NCI-H2029 treated with DMSO at 0.1 percent for 48 hours (cell line): ENCODE measurements at places on chromosomes 6 and 20.

DNA sequence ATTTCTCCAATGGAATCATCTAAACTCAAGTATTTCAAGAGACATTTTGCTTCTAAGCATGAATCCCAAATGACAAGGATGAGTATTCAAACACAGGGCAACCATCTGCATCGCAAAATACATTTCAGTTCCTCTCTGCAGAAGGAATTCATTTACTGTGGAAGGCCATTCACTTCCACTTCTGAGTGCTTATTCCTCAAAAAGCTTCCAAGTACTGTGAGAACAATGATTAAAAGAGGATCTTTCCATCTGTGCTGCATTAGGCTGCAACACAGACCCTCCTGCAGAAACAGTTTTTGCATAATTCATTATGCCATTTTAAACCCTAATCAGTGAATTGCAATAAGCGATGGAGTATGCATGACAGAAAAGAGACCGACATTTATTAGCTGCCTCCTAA lies 52.5 kb downstream of the ARHGAP18 start:
- DNase-seq = no peak

DNA sequence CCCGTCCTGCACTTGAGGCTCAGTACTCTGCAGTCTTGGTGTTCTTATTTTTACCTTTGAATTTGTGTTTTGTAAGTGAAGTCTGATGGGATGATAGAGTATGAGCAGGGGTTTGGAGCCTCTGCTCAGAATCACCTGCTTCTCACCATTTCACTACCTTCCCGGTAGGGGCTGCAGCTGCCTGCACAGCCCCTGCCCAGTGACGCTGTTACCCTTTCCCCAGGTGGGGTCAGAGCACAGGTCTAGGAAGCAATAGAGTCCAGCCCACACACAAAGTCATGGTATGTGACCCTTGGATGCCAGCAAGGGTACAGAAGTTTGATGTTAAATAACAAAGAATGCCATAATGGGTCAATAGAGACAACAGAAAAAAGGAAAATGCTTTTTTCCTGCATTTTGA lies 101.8 kb upstream of the TCF21 start:
- DNase-seq = no peak

DNA sequence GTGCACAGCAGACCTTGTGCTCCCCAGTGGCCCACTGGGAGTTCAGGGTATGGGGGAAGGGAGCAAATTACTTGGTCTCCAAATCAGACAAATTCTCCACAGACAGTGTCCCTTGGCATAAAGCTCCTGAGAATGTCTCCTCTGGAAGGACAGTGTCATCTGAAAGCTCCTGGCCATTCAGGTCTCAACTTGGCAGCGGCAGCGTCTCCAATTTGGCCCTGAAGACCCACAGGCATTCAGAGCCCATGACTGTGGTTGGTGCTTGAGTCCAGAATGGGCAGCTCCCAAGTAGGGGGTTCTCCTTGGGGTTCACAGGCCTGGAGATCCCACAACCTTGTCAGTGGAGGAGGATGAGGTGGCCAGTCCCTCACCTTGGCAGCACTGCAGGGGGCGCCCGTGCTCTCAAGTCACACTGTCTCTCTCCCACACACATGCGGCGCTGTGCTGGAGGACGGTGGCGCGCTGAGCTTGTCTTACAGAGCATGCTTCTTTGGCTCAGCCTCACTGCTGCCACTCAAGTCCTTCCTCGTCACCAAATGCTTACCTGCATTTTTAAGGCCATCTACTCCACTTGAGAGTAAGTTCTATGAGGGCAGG lies 20.7 kb downstream of the DYNLRB1 start:
- DNase-seq = no peak

DNA sequence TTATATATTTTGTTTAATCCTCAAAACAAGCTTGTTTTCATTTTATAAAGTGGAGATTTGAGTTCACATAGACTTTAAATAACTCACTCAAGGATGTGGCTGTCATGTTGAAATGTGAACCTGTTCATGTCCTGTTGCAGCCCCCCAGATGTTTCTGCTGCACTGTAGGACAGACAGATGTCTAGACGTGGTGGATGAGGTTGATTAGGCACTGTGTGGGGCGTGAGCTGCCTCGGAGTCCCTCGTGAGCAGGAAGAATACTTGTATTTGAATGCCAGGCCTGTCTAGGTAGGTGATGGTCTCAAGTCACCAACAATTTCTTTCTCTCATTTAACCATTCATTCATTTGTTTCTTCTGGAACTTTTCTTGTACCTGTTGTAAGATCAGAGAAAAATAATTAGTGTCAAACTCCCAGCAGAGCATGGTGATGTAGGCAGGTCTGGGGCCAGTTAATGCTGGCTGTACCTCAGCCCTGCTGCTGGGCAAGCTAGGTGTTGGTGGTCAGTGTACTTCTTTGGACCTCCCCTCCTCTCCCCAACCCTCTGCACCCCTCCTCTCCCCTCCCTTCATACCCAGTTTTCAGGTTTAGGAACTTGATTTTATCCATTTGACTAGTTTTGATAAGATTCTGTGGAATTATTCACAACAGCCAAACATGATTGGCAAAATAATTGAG lies 34.0 kb downstream of the AFDN start:
- no peak for DNase-seq

- DNase-seq = no peak
These were observed 28.4 kb downstream of the SYNJ2 start for GRCh38 chr6:158009935-158010585.

- DNase-seq = no peak
These were observed 223.2 kb downstream of the SYNDIG1 start for GRCh38 chr20:24692446-24693200.

- DNase-seq = no peak
These were observed 224.9 kb downstream of the IBTK start for GRCh38 chr6:82022614-82023129.

GRCh38 chr6:14108571-14109410 lies 8.8 kb upstream of the CD83 start:
- DNase-seq = peak; percentile 93

DNA sequence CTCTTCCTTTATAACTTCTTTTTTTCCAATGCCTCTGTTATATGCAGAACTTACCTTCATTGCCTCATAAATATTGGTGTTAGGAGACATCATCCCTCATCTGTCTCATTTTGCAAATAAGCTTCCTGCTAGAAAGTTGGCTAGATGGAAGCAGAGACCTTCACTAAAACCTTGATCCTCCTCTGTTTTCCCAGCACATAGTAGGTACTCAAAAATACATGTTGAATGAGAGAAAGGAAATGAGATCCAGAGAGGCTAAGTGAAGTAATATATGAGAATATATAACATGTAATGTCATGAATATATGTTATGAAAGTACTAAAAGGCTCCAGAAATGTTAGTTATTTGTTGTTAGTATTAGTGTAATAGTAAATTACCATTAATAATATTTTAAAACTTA lies 91.9 kb downstream of the CDKAL1 start:
- DNase-seq = no peak

DNA sequence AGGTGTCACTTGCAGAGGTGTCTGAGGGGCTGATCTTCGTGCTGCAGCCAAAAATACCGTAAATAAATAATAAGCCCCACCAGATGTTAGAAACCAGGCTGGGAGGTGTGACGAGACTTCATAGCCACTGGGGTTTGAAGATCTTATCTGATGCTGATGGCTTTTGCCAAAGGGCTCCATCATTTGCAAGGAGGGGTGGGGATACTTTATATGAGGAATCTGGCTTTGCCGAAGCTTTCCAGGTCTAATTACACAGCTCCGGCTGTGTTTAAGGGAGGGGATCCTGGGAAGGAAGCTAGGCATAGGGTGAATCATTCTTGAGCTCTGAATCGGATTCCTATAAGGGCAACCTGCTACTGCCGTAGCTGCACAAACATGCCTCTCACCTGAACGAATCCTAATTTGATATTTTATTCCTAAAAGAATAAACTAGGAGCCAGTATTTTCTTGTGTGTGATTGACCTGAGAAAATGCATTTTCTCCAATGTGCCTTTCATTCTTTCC lies 249.6 kb downstream of the SOD2 start:
- no peak for DNase-seq

GRCh38 chr6:36245572-36246061 lies 24.2 kb upstream of the PNPLA1 start:
- DNase-seq = no peak

- DNase-seq = no peak
These were observed 92.9 kb upstream of the TOX2 start for GRCh38 chr20:43821795-43822194.

GRCh38 chr6:79149884-79150283 lies 71.8 kb upstream of the PHIP start:
- no peak for DNase-seq

DNA sequence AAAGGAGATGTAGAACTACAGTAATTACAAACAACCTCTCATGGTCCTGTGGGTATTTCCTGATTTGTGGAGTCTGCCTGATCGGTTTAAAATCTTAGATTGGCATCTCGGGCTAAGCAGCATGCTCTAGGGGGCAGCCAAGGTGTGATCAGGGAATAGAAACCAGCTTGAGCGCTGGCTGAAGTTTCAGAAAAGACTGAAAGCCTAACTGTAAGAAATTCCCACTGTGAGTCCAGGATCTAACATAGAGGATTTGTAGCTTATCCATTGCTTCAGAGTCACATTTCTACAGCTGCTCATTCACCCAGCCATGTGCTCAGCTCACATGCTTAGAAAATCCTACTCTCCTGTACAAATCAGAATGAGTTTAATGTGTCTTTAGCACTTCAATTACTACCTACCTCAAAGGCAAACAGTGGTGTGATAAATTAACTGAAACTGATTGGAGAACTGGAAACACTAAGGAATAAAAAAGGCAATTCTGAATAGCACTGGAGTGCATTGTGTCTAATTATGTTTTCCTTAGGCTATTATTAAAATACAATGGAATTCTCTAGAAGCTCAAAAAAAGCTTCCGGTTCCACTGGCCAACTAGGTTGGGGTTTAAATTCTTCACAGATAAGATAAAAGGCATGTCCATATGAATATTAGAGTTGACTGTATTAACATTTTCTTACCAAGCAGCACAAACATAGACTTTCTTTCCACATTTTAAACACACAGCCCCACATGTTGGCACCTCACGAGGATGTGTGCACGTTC lies 73.8 kb upstream of the MPC1 start:
- DNase-seq = no peak
